CD4-positive, alpha-beta T cell treated with Interleukin-6 for 4 hours (primary cell): ENCODE measurements at places on chromosomes 1 and 21.

GRCh38 chr21:33441489-33442477 is 38.0 kb downstream of the TMEM50B start:
- DNase-seq = no peak

DNA sequence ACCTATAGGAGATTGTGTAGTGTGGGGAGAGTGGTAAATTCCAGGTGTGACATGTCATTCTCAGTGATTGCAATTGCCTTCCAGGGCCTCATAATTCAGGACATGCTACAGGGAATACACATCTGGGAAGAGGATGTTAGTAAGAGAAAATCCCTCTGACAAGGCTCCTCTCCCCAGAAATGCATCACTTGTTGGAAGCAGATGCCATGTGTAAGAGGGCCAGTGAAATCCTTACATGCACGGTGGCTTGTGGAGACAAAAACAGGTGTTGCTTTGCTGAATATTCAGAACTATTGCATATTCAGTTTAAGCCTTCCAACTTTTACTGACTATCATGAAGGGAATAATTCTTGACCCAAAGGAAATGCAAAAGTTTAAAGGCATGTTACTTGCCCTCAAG is 503.4 kb downstream of the NEGR1 start:
- no peak for DNase-seq

- DNase-seq = peak; percentile 24
These were observed 1.1 kb downstream of the GPR25 start for GRCh38 chr1:200873671-200874397.

- DNase-seq = peak; percentile 61
These were observed 28.4 kb downstream of the JUN start for GRCh38 chr1:58755468-58755872.

DNA sequence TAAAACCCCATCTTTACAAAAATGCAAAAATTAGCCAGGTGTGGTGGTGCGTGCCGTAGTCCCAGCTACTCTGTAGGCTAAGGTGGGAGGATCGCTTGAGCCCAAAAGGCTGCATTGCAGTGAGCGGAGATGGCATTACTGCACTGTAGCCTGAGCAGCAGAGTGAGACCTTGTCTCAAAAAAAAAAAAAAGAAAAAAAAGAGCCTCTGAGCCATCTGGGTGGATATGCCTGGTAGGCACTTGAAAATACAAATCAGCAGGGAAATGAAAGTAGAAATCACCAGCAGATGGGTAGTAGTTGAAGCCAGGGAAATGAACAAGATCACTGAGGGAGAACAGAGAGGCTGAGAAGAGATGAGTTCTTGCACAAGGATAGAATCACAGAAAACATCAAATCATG is 131.0 kb upstream of the HMCN1 start:
- DNase-seq = no peak

- no peak for DNase-seq
These were observed 13.9 kb upstream of the IL20 start for GRCh38 chr1:206851341-206852010.

- no peak for DNase-seq
These were observed 26.3 kb downstream of the PER3 start for GRCh38 chr1:7810395-7810794.

GRCh38 chr1:34710812-34711211 is 44.0 kb upstream of the GJB5 start:
- DNase-seq = no peak

- DNase-seq = no peak
These were observed 409.5 kb upstream of the ADGRL2 start for GRCh38 chr1:81391125-81391828.

DNA sequence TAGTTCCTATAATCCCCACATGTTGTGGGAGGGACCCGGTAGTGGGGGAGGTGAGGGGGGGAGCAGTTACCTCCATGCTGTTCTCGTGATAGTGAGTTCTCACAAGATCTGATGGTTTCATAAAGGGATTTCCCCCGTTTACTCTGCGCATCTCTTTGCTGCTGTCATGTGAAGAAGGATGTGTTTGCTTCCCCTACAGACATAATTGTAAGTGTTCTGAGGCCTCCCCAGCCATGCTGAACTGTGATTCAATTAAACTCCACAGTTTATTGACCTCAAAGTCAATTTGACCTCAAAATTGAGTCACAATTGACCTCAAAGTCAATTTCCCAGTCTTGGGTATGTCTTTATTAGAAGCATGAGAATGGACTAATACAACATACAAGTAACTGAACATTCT is 19.7 kb downstream of the DPH5 start:
- peak; percentile 15 for DNase-seq

GRCh38 chr1:22490309-22490708 is 38.7 kb downstream of the ZBTB40 start:
- no peak for DNase-seq

GRCh38 chr21:36784947-36785346 is 86.0 kb downstream of the SIM2 start:
- DNase-seq = no peak

DNA sequence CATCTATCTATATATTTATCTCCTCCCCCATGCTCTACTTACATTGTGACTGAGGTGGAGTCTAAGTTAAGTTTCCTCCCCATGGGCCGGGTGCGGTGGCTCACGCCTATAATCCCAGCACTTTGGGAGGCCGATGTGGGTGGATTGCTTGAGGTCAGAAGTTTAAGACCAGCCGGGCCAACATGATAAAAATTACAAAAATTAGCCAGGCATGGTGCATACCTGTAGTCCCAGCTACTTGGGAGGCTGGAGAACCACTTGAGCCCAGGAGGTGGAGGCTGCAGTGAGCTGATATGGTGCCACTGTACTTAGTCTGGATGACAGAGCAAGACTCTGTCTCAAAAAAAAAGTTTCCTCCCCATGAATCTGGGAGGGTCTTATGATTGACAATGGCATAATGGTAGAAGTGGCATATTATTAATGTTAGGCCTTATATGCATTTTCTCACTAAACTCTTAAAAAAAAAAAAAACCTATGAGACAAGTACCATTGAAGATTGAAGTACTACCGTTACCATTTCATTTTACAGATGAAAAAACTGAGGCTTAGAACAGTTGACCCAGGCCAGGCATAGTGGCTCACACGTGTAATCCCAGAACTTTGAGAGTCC is 11.2 kb downstream of the F11R start:
- DNase-seq = no peak

GRCh38 chr1:216521477-216521876 is 98.2 kb upstream of the USH2A start:
- no peak for DNase-seq

GRCh38 chr21:16117851-16118590 is 388.2 kb downstream of the USP25 start:
- DNase-seq = no peak
